ENCODE measurements at places on chromosomes 2 and 18.

DNA sequence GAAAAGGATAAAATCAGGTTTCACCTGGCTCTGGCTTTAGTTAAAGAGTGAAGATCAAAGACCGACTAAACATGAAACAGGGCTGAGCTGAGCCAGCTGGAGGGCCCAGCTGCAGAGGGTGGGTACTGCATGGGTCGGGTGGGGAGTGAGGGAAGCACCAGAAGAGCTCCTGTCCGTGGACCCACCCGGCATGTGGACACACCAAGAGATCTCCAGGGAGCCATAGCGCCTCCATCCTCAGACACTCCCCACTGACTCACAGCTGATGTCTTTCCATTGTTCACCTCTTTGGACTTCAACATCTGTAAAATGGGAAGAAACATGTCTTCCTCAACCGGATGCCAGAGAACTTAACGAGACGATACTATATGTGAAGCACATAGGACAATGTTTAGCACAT is 178.3 kb upstream of the KLHL29 start:
- DNase-seq: no peak

- no peak for DNase-seq
These were observed 63.4 kb downstream of the SMAD7 start for GRCh38 chr18:48887294-48887904.

DNA sequence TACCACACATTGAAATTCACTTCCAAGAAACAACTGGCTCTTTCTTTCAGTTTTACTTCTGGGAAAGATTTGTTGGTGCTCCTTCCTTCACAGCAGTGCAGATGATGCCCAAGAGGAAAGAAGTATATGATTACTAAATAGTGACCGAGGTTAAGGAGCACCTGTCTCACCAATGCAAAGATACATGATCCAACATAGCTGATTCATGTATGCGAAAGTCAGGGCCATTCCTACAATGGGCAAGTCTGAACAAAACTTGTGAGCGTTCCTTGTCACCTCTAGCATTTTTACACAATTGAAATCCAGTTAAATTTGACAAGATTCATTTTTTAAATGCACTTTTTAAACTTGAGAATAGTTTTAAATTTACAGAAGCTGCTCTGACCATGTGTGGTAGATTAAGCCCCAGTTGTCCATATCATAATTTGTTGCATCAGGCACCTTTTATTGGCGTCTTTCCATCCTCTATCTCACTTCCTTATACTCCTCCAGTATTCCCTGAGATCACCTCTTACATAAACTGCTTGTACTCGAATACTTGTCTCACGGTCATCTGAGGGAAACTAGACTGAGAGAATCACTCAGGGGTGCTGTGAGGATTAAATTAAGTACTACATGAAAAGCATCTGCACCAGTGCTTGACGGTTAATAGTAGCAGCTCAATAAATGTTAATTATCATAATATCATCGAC is 438.8 kb upstream of the CDH20 start:
- no peak for DNase-seq

GRCh38 chr2:191892391-191892790 is 45.5 kb upstream of the CAVIN2 start:
- no peak for DNase-seq

- no peak for DNase-seq
These were observed 272.5 kb downstream of the TDRD15 start for GRCh38 chr2:21396252-21396651.

DNA sequence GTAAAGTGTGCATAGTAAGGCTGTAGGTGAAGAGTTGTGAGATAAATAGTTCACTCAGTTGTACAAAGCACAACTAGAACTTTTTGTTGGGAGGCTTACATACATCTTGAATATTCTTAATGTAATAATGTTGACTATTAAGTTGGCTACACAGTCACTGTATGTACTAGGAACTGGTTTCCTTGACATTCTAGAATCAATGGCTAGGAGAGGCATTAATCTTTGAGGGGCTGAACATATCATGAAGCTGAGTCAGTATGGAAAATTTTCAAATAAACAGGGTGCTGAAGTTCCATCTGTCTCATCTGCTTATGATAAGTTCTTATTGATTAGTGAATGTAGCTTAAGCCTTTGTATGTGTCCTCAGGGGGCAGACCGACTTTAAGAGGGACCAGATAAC is 23.4 kb downstream of the METTL21A start:
- DNase-seq: no peak

GRCh38 chr2:143177096-143177786 is 48.0 kb downstream of the ARHGAP15 start:
- peak; percentile 53 for DNase-seq

- no peak for DNase-seq
These were observed 6.3 kb upstream of the EMILIN2 start for GRCh38 chr18:2840521-2840920.

DNA sequence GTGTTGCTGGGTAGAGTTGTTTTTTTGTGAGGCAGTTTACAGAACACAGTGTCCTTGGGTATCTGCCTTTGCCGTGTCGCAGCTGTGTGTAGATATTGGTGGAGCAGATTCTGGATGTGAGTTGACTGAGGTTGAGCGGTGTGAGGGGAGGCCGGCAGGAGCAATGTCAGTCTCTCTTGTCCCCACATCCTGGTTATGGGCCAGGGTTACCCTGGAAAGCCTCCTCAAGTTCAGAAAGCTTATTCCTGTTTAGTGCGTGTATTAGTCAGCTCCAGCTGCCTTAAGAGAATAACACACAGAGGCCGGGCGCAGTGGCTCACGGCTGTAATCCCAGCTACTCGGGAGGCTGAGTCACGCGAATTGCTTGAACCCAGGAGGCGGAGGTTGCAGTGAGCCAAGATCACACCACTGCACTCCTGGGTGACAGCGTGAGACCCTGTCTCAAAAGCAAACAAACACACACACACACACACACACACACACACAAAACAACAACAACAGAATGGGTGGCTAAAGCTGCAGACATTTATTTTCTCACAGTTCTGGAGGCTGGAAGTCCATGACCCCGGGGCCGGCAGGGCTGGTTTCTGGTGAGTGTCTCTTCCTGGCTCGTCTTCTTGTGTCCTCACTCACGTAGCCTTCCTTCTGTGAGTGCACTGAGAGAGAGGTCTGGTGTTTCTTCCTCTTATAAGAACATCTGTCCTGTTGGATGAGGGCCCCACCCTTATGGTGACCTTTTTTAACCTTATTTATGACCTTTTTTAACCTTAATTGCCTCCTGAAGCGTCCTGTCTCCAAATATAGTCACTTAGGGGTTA is 5.1 kb downstream of the NCK2 start:
- no peak for DNase-seq

DNA sequence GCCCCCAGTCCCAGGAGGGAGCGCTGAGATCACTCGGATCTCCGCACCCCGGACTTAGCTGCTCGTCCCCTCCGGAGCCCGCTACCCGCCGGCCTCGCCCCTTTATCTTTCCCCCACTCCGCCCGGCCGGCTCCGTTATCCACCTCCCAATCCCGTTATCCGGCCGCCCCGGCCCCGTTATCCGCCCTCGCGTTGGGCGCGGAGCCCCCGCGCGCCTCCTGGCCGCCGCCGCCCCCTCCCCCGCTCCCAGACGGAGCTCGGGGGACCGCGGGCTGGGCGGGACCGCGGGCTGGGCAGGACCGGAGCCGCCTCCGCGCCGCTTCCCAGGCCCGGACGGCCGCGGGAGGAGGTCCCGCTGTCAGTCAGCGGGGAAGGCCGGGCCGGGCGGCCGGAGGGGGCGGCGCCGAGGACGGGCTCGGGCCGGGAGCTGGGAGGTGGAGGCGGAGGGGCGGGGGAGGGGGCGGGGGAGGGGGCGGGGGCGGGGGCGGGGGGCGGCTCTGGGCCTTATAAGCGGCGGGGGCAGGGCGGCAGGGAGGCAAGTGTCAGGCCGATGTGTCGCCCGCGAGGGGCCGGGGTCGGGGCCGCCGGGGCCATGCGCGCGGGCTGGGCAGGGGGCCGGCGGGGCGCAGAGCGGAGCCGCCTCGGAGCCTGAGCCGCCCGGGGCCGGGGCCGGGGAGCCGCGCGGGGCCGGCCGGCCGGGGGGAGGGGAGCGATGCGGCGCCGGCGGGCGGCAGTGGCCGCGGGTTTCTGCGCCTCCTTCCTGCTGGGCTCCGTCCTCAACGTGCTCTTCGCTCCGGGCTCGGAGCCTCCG is at the start of gene PKDCC:
TSS of gene PKDCC (plus strand) at position 534 of the 811 bp plus-strand sequence. CDS start at position 713, 179 bp downstream.
- DNase-seq: peak; percentile 87

GRCh38 chr2:69103419-69103818 is 90.4 kb downstream of the ANTXR1 start:
- DNase-seq: no peak

DNA sequence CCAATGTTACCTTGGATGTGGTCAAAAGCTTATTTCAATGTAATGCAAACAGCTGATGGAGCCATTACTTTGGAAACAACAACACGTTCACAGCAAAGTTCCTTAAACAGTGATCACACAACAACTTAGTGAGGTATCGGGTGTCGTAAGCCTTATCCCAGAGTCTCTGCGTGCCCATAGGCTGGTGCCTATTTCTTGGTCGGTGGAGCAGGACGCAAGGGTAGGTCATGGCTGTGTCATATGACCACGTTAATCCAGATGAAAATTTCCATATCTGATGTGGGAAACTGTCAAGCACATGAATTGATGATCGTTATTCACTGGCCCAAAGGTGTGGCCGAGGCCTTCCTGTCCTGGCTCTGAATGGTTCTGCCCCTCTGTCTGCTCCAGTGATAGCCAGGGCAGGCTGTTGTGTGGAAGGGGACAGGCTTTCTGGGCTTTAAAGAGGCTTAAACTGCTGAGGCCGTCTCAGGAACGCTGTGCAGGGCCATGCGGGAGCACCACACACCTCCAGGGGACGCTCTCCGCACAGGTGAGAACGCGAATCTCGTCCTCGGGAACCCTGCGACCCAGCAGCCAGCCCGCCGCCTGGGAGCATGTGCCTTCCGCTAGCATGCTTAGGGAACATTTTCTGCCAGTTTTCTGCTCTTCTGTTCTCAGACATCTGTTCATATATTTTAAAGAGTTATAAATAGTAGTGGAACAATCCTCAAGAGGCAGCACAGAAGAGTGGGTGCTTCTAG is 90.6 kb downstream of the KCTD1 start:
- no peak for DNase-seq

GRCh38 chr2:183078464-183079138 is at the start of gene DUSP19:
DUSP19 (plus strand) TSS chr2:183078747; CDS start chr2:183078934, 187 bp downstream.
- DNase-seq: peak; percentile 85

GRCh38 chr2:133166031-133166430 is 402.2 kb downstream of the NCKAP5 start:
- DNase-seq: no peak

DNA sequence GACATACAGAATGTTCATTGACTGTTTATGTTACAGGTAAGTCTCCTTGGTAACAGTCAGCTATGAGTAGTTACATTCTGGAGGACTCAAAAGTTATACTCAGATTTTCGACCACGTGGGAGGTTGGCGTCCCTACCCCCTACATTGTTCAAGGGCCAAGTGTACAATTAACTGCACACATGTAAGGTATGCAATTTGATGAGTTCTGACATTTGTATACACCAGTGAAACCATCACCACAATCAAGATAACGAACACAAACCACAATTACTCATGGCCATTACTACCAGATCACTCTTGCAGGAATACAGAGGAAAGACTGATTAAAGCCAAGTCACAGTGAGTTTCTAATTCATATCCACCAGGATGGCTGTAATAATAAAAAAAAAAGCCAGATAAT is 39.6 kb upstream of the LDLRAD4 start:
- no peak for DNase-seq

DNA sequence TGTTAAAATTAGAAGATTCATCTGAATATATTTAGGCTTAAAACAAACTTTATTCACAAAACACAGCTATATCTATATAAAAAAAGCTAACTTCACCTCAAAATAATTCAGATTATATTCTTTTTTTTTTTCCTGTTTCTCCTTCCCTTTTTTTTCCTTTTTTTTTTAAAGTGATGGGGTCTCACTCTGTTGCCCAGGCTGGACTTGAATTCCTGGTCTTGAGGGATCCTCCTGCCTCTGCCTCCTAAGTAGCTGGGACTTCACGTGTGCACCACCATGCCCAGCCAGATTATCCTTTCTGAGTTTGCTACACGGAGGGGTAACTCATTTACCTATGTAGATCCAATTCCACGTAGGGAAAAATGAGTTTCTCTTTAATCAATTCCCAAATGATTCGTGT is 3.8 kb downstream of the IDH1 start:
- no peak for DNase-seq

GRCh38 chr2:176388861-176389260 is 119.6 kb downstream of the MTX2 start:
- no peak for DNase-seq

DNA sequence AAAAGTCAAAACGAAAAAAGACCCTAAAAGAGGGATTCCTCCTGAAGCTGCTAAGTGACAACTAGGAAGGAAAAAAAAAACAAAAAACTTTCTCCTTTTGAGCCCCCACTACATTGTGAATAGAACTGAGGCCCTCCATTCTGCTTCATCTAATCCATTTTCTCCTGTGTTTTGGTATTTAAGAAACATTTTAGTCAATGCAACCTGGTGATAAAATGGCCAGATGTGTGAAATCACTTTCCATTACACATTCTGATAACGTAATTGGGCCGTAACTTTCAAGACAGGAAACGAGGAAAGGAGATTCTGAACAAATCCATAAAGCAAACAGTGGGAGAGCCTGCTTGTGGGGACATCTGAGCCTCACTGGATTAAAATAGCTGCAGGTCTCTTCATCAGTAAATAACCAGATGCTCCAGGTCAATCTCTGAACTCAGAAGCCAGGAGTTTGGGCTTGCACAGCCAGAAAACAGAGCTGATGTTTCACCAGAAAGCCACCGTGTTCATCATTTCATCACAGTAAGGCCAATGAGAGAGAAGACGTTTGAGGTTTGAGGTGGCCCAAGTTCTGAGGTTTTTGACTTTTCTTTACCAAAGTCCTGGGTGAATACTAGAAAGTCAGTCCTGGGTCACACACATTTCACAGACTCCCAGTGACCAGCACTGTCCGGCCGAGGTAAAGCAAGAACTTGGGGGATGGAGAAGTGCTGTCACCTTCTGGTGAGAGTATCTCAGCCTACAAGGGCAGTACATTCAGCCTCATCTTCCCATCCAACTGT is 47.8 kb downstream of the TGFA start:
- no peak for DNase-seq

DNA sequence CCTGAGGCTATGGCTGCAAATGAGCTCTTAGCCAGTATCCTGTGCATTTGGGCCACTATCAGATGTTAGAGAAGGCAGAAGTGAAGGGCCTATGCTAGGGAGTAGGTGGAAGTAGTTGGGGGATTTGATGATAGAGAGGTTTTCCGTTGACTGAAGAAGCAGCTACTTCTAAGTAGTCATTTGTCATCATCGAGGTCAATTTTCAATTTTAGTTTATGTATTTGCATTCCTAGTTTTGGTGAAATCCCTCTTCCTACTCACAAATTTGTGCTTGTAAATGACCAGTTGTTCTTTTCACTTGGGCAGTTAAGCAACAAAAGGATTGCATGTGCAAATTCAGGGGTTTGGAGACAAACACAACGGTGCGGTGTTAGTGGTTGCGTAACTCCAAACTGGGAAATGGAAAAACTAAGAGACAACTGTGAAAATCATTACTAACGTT is 48.5 kb upstream of the PELI1 start:
- DNase-seq: peak; percentile 23

- DNase-seq: no peak
These were observed 73.6 kb downstream of the CD226 start for GRCh38 chr18:69874058-69874457.

DNA sequence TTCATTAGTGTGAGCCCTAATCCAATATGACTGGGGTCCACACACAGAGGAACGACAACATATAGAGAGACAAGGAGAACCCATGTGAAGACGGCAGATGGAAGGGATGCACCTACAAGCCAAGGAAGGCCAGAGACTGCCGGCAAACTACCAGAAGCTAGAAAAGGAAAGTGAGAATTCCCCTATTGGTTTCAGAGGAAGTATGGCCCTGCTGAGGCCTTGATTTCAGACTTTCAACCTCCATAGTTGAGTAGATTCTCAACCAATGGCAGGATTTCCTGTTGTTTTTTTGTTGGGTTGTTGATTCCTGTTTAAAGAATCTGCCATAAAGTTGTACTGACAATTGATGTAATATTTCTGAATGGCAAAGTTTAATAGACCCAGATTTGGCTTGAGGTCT is 241.5 kb downstream of the SATB2 start:
- no peak for DNase-seq

All from GM20000 (cell line).